ENCODE measurements at places on chromosomes 3 and 15.

DNA sequence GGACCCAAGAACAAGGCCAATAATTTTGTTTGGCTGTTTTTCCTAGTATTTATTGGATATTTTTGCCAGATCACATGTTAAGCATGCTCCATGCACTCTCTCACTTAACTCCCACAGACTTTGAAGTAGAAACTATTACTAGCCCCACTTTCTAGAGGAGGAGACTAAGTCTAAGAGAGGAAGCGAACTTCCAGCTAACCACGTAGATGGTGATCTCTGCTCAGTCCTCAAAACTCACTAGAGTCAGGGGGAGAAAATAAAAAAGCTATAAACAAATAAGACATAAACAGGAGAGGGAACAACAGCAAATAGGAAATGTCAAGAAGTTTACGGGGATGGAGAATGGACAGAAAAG, 481.0 kb upstream of the PROK2 start:
- no peak for DNase-seq

GRCh38 chr3:157132341-157132740, 27.6 kb downstream of the CCNL1 start:
- DNase-seq, result no peak

GRCh38 chr3:38829404-38829803, 13.4 kb upstream of the SCN10A start:
- no peak for DNase-seq

DNA sequence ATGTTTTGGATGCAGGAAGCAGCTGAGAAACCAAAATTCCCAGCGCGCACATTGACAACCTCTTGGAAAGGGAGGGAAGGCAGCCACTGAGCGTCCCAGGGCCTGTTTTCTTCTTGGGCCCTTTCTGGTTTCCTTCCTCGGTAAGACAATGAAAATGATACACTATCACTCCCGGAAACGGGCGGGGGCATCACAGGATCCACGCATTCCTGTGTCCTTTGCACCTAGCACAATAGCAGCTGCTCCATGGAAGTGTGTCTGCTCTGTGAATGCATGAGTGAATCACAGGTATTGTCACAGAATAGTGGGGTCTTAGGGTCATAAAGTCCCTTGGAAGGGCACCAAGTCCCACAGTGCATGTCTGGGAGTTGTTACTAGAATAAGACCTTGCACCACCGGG, 6.3 kb upstream of the ITPKA start:
- no peak for DNase-seq

DNA sequence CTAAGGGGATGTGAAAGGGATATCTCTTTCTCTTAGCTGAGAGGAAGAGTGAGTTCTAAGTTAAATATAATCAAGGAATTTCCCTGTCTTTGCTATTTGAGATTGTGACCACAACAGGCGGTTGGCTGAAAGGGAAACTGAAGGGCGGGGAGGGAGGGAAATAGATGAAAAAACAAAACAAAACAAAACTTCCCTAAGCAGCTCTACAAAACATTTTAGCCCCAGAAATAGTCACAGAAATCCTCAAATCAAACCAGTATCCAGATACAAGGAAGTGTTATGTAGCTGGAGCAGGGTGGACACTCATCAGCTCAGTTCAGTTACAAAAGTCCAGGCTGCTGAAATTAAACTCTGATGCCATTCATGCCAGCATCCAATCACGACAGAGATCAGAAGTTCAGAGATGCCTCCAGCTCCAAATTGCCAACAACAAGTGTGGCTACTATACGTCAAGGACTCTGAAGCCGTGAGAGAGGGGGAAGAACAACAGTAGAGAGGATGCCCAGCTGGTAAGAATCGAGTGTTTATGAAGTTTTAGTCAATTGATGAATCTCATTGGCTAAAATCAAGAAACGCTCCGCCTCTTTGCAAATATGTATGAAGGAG, 319 bp upstream of the TP63 start:
- no peak for DNase-seq

- DNase-seq, result no peak
Measured at GRCh38 chr15:26287381-26287780, 424.3 kb upstream of the ATP10A start.

DNA sequence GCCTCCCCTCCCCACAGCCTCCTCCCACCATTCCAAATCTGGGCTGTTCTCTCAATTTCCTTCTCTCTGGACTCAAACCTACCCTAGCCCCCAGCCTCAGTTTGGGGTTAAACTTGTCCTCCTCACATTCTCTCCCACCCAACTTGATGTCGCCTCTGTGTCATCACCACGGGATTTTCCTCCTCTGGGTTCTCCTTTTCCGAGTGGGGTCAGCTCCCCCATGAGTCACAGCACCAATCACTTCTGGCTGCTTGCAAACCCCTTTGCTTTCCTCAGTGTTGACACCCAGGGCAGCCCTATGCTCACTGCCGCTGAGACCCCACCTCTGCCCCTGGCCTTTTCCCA, 451 bp downstream of the CCR5AS start:
- no peak for DNase-seq

- no peak for DNase-seq
Measured at GRCh38 chr3:98529856-98530459, 1.8 kb upstream of the GPR15 start.

DNA sequence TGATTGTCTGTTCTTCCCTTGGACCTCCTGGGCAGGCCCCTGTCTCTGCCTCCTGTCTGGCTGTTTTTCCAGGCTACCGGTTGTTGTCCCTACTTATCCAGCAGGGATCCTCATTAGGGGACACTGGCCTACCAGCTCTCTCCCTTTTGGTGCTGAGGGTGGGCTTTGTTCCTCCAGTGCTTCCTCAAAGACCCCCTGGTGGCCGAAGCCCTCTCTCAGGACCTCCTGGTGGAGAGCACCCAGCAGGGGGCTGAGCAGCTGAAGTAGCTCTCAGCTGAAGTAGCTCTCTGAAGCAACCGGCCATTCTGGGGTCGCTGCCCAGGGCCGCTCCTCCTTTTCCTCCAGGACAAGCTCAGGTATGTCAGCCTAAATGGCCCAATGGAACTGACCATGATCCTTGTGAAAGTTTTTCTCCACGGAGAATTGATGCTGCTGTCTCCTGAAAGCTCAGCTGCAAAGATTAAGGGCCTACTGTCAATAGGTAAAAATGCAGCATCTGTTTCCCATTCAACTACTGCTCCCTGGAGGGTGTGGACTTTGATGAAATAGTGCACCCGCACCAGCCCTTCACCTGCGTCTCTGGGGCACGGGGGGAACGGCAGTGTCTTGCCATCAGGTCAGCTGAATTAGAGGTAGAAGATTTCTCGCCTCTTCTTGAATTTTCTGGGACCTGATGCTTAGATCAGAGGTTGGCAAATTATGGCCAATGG, 27.6 kb downstream of the ARNT2 start:
- no peak for DNase-seq

GRCh38 chr3:17747174-17747889, 4.9 kb upstream of the TBC1D5 start:
- no peak for DNase-seq

- DNase-seq, result no peak
Measured at GRCh38 chr3:99269606-99270351, 368.3 kb upstream of the DCBLD2 start.

- no peak for DNase-seq
Measured at GRCh38 chr3:11784971-11785377, 61.7 kb downstream of the TAMM41 start.

DNA sequence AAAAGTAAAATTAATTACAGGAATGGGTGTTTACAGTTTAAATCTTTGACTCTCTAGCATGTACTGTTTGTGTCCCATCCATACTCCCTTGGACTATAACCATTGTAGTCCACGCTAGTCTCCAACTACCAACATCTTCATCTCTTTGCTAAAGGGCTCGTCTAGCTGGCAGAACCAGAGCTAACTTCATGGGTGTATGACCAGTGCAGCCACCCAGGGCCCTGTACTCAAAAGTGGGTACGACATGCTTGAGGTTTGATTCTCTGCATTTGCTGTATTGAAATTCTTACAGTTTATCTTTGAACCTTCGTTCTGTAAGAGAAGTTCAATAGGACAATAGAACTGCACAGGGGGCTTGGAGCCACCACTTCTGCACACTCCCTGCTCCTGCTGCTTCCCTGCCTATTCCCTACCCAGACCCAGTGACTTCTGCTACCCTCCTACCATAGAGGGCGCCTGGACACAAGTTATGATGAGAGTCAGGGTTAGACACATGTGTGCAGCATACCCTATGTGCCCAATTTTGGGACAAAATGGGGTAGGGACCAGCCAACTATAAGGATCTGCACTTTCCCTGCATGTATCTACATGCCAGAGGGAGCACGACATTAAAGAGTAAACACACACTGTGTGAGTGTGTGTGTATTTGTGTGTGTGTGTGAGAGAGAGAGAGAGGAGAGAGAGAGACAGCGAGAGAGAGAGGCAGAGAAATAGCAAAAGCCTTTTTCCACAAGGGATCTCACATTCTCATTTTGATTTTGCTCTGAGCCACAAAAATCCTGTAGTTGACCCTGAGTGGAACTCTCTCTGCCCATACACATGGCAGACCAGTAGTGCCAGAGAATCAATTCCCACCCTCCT, 59.0 kb upstream of the NECTIN3 start:
- DNase-seq, result no peak

DNA sequence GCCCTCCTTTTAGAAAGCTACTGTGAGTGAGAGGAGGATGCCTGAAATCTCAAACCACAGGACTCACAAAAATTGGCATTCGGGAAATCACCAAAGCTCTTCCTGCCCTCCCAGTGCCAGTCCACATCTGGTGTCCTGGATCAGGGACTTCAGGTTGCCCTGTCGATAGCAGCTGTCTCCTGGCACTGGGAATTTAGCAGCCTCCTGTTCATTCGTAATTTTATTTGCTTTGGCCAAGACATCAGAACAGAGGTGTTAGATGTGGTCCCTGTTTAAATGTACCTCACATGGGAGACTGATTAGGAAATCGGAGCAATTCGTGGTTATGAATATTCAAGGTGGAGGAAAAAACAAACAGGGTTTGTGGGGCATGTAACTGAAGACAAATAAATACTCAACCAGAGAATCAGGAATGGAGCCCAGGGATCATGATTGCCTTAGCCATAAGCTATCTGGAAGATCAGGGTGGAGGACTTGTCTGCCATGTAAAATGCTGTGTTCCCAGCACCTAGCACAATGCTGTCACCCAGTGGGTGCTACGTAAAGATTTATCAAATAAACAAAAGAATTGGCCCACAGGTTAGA, 265.2 kb upstream of the PROK2 start:
- no peak for DNase-seq

DNA sequence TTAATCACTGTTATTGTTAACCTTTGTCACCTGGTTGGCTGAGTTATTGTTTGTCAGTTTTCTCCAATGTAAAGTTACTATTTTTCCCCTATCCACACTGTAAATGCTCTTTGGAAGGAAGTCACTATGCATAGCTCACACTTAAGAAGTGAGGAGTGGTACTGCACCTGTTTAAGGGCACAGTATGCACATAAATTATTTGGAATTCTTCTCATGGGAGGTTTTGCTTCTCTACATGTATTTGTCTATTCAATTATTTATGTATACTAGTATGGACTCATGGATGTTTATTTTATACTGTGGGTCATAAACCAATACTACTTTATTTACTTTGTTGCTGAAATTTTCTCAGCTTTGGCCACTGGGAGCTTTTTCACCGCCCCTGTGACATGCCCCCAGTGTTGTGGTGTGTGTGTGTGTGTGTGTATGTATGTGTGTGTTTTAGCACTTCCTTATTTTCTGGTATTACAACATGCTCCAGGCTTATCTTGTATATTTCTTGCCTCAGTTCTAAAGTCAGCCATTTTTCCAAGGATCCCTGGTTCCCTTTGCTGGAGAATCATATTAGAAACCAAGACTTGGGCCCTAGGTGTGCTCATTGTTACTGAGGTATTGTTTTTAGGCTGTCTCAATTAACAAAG, 290.5 kb downstream of the KBTBD8 start:
- no peak for DNase-seq

DNA sequence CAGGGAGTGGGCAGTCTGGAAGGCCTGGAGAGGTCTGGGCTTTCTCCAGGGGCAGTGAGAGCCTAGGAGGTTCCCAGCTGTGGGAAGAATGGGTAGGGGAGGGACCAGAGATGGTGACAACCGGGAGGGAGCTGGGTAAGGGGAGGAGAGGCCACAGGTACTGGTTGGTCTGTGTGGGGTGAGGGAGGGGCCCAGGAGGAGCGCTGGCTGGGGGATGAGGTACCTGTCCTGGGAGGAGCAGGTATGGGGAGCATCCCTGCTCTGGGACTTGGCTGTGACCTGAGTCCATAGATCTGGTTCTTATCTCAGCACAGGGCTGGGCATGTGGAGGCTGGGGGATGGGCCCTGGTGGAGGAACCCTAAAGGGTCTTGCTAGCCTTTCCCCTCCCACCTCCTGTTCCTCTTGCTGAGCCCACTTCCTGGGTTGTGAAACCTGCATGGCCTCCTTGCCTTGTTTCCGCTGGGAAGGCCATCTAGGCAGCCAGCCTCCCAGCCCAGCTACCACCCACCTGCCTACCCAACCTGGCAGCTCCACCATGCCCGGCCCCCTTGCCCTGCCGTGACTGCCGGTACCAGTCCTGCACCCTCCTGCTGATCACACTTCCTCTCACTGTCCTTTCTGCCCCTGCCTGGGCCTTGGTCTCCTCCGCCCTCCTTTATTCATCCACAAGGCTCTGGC, 11.0 kb downstream of the PRKCD start:
- DNase-seq, result no peak

- DNase-seq, result no peak
Measured at GRCh38 chr15:45199136-45199810, 11.5 kb upstream of the SHF start.

GRCh38 chr15:43789409-43789808, 2.7 kb upstream of the SERF2 start:
- DNase-seq, result no peak

DNA sequence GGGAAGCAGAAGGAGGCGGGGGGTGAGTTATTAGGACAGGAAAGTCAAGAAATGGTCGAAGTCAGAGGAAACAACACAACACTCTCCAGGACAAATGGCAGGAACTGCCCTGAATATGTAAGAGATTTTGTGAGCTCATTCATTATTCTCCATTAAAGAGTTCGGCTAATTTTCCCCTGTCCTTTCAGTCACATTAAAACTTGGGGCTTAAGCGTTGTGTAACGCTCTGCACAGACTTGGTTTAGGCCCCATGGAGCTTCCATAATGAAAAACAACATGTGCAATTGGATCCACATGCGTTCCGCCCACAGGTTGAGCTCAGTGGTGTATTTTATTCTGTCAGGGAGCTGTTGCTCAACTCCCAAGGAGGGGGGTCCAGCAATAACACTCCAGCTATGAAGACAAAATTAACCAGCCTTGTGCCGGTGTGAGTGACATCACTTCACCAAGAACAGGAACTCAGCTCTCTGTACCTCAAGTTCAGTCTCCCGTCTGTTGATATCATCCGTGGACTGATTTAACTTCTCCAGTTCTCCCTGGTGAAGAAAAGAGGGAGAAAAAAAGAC, 2.3 kb downstream of the SH3BP5 start:
- DNase-seq, result no peak

DNA sequence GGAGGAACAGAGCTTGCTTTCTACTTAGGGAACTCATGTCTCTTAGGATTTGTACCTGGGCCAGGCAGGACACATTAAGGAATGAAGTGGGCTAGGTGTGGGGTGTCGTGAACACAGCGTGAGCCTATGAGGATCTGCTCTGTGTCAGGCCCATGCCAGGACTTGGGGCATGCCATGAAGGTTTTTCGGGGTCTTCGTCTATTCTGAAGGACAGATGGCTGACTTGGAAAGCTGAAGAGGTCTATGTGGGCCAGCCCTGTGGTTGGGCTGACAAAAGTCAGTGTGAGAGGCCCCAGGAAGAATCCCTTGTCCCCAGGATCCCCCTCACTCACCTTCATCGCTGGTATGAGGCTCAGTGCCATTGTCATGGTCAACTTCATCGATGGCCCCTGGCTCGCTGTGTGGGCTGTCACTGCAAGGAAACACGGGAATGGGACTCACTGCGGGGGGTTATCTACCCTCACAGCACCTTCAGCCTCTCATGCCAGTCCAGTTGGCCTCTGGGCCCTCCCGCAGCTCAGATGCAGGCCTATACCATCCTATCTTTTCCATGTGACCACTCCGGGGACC, 46.8 kb upstream of the RAD18 start:
- no peak for DNase-seq

Measured in stimulated activated CD4-positive, alpha-beta T cell treated with anti-CD3 and anti-CD28 coated beads, Interleukin-15, amount 100 ng/mL, for 48 hours (primary cell).